ENCODE measurements at places on chromosomes 13 and 19. TPM values are rescaled to one million over a fixed set of nuclear protein-coding genes. Genes with fewer than 3 reads are reported as not detected.

DNA sequence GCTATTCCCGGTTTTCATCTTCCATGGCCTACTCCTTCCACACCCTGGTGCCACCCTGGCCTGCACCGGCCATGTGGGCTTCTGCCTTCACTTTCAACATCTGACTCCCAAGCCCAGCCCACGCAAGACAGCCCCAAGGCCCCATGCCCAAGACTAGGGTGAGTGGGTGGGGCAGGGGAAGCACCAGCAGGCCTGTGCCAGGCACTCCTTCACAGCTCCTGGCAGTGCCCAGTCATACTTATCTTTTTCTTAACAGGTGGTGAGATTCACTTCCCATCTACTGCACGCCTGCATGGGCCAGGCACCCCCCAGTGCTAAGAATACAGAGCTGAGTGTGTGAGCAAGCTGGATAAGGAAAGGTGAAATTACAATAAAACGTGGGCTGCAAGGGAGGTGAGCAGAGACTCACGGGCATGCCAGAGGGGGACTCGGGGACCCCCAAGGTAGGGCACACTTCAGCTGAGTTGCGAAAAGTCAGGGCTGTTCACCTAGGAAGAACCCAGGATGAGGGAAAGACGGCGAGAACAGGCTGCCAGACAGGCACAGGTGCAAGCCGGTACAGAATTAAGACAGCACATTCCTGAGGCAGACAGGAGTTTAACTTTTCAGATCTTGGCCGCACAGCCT, 55.7 kb downstream of the COL4A1 start:
- no peak for DNase-seq
- peaks cover 3% of the 10 kb centered on the region for H3K4me1 ChIP-seq
- no peaks in the 10 kb centered on the region for H3K36me3 ChIP-seq
- no peak overlapping the region for H3K27ac ChIP-seq

Gene ICAM4
- 1.4 TPM for total RNA-seq

Gene CGB8
- total RNA-seq = not detected

DNA sequence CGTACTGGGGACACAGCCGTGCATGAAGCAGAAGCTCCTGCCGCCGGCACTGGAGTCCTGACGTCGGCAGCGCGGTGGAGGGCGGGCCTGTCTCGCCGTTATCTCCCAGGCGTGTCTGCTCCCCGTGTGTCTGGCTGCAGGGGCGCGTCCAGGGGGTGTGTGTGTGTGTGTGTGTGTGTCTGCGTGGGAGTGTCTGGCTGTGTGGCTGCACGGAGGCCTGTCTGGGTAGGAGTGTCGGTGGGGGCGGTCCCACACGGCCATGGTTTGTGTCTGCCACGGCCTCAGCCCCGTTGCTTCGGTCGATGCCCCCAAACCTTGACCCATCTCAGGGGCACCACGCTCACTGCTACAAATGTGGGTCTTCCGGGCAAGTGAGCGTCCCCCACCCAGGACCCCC, 18.3 kb downstream of the ARID3A start:
- no peak overlapping the region for H3K4me3 ChIP-seq
- H3K4me1 ChIP-seq = peaks cover 10% of the 10 kb centered on the region
- no peak for DNase-seq

Gene RNF17
- not detected for total RNA-seq

DNA sequence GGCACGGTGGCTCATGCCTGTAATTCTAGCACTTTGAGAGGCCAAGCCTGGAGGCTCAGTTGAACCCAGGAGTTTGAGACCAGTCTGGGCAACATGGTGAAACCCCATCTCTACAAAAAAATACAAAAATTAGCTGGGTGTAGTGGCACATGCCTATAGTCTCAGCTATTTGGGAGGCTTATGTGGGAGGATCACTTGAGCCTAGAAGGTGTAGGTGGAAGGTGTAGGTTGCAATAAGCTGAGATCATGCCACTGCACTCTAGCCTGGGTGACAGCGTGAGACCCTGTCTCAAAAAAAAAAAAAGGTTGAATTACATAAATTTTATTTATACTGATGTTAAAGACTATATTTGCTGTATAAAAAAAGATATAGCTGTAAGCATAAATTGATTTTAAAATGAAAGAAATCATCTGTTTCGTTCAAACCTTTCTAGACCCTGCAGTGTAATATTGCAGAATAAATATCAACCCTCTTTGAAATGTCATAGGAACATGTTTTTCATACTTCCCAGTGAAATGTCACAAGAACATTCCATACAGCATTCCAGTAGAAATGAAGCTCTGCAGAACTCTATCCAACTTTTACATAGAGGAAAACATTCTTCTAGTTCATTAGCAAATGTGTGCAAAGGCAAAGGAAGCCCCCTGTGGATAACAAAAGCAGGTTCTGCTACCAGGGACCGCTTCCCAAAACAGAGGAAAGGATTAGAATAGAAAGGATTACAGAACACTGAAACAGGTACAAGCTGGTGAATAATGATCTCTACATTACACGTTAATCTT, 76.0 kb downstream of the CAB39L start:
- H3K4me3 ChIP-seq = no peak overlapping the region
- H3K36me3 ChIP-seq = no peaks in the 10 kb centered on the region
- peaks cover 5% of the 10 kb centered on the region for H3K27me3 ChIP-seq
- H3K4me1 ChIP-seq = no peaks in the 10 kb centered on the region
- no peak for DNase-seq

GRCh38 chr19:56880592-56881190, 40.2 kb upstream of the PEG3 start:
- DNase-seq = no peak
- H3K27ac ChIP-seq = no peak overlapping the region
- H3K36me3 ChIP-seq = peaks cover 3% of the 10 kb centered on the region
- H3K27me3 ChIP-seq = no peaks in the 10 kb centered on the region
- no peak overlapping the region for H3K4me3 ChIP-seq
- H3K4me1 ChIP-seq = no peaks in the 10 kb centered on the region

Gene GJB6
- total RNA-seq = 1.7 TPM

- DNase-seq = no peak
- no peaks in the 10 kb centered on the region for H3K4me1 ChIP-seq
- no peak overlapping the region for H3K27ac ChIP-seq
- peaks cover 19% of the 10 kb centered on the region for H3K27me3 ChIP-seq
Measured at GRCh38 chr19:46299695-46300094, 2.9 kb downstream of the HIF3A start.

DNA sequence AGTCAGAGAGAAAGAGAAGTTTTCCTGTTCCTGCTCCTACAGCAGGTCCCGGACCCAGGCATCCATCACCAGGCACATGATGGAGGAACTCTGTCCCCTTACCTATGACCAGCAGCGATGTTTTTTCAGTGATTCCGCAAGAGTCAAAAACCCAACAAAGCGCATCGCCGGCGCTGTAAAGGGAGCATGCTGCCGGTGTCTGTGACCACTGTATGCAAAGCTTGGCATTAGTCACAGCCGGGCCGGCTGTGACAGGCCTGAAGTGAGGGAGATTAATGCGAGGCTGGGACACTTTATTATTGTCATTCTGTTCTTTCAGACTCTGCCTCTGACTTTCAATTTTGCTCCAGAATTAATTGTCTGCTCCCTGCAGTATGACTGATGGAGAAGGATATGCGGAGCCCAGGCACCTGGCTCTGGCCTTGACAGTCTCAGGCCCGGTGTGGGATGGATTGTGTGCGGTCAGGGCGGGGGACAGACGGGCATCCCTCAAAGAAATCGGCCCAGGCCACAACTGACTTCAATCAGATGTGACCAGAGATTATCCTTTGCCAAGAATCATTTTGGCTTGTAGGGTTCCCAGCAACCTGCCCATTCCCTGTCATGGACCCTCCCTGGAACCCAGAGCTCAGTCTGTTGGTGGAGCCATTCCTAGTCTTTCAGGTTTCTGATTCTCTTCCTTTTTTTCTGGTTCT, 462.0 kb upstream of the ZNF507 start:
- no peak overlapping the region for H3K4me3 ChIP-seq
- no peaks in the 10 kb centered on the region for H3K36me3 ChIP-seq
- no peak for DNase-seq
- no peaks in the 10 kb centered on the region for H3K4me1 ChIP-seq
- no peaks in the 10 kb centered on the region for H3K27me3 ChIP-seq

Gene ELSPBP1
- total RNA-seq = not detected

Gene CHST8
- total RNA-seq = not detected

GRCh38 chr13:110367620-110368019, 60.5 kb downstream of the COL4A2 start:
- H3K4me1 ChIP-seq = peaks cover 5% of the 10 kb centered on the region
- H3K36me3 ChIP-seq = no peaks in the 10 kb centered on the region
- no peak overlapping the region for H3K27ac ChIP-seq
- peaks cover 5% of the 10 kb centered on the region for H3K27me3 ChIP-seq
- no peak for DNase-seq
- H3K4me3 ChIP-seq = no peak overlapping the region

DNA sequence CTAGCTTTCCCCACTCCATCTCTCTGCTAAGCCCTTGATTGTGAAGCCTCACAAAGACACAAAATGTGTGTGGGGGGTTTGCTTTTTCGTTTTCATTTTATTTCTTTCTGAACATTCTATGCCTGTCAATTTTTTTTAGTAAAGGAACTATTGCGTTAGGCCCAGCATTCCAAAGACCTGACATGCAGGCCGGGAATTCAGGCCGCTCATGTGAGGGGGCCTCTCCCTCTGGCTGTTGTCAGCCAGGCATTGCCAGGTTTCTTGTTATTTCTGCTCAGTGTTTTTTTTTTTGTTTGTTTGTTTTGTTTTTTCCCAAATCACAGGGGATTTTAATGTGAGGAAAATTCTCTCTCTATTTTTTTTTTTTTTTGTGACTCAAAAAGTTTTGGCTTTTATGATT, 10.3 kb upstream of the MEDAG start:
- no peak for DNase-seq
- peaks cover 16% of the 10 kb centered on the region for H3K27me3 ChIP-seq
- no peak overlapping the region for H3K4me3 ChIP-seq
- no peak overlapping the region for H3K27ac ChIP-seq

Measured in activated T-helper 2 cell treated with anti-CD3 and anti-CD28 coated beads, Interferon-gamma antibody, Interleukin-2, Interleukin-4, amounts not matched to agents 10 μg/mL and 5 μg/mL and 100 μg/mL, durations not matched to agents 14 hours and 24 hours and 36 hours (primary cell).